ENCODE measurements at places on chromosomes 3 and 15.
A peak's percentile ranks its signal among the peaks of the same experiment; 100 is the strongest.

GRCh38 chr3:194135516-194135805 is 487 bp upstream of the HES1 start:
- peak overlapping the region; percentile 47 for H3K4me3 ChIP-seq
- H3K36me3 ChIP-seq, result peaks cover 8% of the 10 kb centered on the region

- peaks cover 4% of the 10 kb centered on the region for H3K4me1 ChIP-seq
- no peak overlapping the region for H3K4me3 ChIP-seq
- no peaks in the 10 kb centered on the region for H3K27me3 ChIP-seq
- H3K27ac ChIP-seq, result no peak overlapping the region
- no peaks in the 10 kb centered on the region for H3K36me3 ChIP-seq
Observed at GRCh38 chr3:158728851-158729250, 3.4 kb downstream of the RARRES1 start.

- no peaks in the 10 kb centered on the region for H3K27me3 ChIP-seq
- H3K4me3 ChIP-seq, result no peak overlapping the region
- DNase-seq, result no peak
- H3K36me3 ChIP-seq, result no peaks in the 10 kb centered on the region
Observed at GRCh38 chr15:59366333-59367021, 6.2 kb downstream of the MYO1E start.

GRCh38 chr3:127037418-127037841 is 54.5 kb downstream of the PLXNA1 start:
- DNase-seq, result no peak
- no peak overlapping the region for H3K4me3 ChIP-seq
- H3K27me3 ChIP-seq, result no peaks in the 10 kb centered on the region
- H3K4me1 ChIP-seq, result peaks cover 8% of the 10 kb centered on the region

- no peak for DNase-seq
- H3K27me3 ChIP-seq, result no peaks in the 10 kb centered on the region
- no peaks in the 10 kb centered on the region for H3K4me1 ChIP-seq
- no peak overlapping the region for H3K4me3 ChIP-seq
- no peaks in the 10 kb centered on the region for H3K36me3 ChIP-seq
- peak overlapping the region; percentile 26 for H3K27ac ChIP-seq
Observed at GRCh38 chr15:101187820-101188636, 63.8 kb downstream of the CHSY1 start.

DNA sequence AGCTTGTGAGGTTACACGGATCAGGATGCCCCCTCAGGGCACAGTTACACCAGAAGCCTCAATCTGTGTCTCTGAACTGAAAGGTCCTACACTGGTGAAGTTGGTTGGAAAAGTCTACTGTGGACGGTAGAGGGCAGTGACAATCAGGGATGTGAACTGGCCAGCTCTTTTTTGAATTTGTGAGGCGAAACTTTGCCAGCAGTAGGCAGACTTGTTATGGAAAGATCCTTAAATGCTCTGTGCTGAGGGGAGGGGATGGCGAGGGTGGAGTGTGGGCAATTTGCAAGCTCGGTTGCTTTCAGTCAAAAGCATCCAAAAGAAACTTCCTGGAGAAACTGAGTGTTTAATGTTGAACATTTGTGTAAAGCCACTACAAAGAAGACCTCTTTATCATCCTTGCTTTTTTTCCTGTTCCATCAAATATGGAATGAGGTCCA is 127.4 kb upstream of the ABHD17C start:
- peak; percentile 74 for DNase-seq
- no peak overlapping the region for H3K27ac ChIP-seq
- no peaks in the 10 kb centered on the region for H3K4me1 ChIP-seq
- H3K27me3 ChIP-seq, result no peaks in the 10 kb centered on the region

- H3K27me3 ChIP-seq, result no peaks in the 10 kb centered on the region
- no peak for DNase-seq
- no peaks in the 10 kb centered on the region for H3K36me3 ChIP-seq
- no peak overlapping the region for H3K27ac ChIP-seq
- no peak overlapping the region for H3K4me3 ChIP-seq
Observed at GRCh38 chr3:90052425-90052950, 945.1 kb downstream of the EPHA3 start.

DNA sequence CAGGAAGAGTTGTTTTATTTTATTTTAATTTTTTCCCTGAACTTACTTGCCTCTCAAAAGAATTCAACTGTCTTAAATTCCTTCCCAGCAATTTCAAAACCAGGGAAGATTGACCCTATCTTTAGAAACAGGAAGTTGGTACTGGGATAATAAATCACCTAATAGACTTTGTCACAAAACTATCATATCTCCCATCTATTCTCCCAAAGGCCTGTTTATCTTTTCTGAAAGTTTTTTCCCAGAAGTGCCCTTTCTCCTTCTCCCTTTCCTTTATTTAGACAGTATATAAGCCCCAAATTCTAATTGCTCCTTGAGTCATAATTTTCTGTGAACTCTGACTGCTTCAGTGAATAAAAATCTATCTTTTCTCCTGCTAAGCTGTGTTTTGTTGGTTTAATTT is 2.9 kb upstream of the RNF7 start:
- peaks cover 10% of the 10 kb centered on the region for H3K4me1 ChIP-seq
- no peaks in the 10 kb centered on the region for H3K27me3 ChIP-seq
- no peak for DNase-seq
- no peak overlapping the region for H3K27ac ChIP-seq
- H3K4me3 ChIP-seq, result no peak overlapping the region
- H3K36me3 ChIP-seq, result no peaks in the 10 kb centered on the region

DNA sequence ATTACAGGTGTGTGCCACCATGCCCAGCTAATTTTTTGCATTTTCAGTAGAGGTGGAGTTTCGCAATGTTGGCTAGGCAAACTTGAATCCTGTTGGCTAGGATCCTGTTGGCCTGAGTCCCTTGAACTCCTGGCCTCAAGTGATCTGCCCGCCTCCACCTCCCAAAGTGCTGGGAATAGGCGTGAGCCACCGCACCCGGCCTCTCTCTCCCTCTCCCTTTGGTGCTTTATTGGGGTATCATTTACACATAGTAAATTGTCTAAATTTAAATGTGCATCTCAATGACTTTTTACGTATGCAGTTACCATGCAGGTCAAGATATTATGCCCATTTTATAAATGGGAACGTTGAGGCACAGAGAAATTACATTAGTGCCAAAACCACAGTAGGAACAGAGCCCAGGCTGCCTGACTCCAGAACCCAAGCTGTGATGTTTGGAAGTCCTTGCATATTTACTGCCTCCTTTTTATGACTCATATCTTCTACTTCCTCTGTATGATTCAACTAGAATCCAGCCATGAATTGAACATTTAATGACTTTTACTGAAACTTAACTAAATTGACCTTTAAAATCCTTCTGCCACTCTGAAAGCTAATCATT is 34.0 kb upstream of the RPP14 start:
- H3K27me3 ChIP-seq, result no peaks in the 10 kb centered on the region
- no peak for DNase-seq
- no peak overlapping the region for H3K4me3 ChIP-seq
- H3K27ac ChIP-seq, result no peak overlapping the region
- no peaks in the 10 kb centered on the region for H3K4me1 ChIP-seq
- H3K36me3 ChIP-seq, result peaks cover 6% of the 10 kb centered on the region

GRCh38 chr3:153038779-153039178 is 123.2 kb upstream of the RAP2B start:
- H3K4me3 ChIP-seq, result no peak overlapping the region
- no peak for DNase-seq
- H3K27me3 ChIP-seq, result no peaks in the 10 kb centered on the region
- H3K4me1 ChIP-seq, result no peaks in the 10 kb centered on the region
- no peaks in the 10 kb centered on the region for H3K36me3 ChIP-seq
- H3K27ac ChIP-seq, result no peak overlapping the region

DNA sequence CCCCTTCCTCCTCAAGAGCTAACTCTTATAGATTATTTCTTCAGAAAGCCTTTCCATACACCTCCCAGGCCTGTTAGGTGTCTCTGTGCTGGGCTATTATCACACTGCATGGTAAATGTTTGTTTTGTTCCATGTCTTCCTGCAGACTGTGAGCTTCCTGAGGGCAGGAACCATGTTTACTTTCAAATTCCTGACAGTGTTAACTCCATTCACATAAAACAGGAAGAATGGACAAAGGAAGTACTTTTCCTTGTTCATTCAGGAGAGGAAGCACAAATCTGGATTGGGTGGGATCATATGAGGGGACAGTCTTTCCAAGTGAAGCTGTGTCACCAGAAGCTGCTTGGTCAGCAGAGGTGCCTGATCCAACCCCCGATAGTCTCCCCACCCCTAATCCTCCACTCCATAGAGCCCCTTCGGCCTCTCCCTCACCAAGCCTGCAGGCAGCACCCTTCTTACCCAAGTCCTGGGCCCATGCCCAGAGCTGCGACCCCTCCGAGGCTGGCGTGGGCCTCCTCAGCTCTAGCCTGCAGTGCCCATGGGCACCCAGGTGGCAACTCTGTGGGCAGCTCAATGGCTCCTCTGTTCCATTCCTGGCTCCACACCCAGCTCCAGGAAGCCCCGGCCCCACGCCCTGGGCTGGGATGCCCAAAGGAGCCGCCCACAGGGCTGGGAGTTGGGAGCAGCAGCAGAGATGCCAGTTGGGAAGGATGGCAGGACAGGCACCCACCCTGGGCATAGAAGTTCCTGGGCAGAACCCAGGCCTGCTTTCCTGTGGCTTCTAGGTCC is 6.9 kb downstream of the SHF start:
- H3K4me1 ChIP-seq, result peaks cover 18% of the 10 kb centered on the region
- no peak overlapping the region for H3K4me3 ChIP-seq
- no peaks in the 10 kb centered on the region for H3K27me3 ChIP-seq
- H3K27ac ChIP-seq, result no peak overlapping the region
- no peak for DNase-seq
- no peaks in the 10 kb centered on the region for H3K36me3 ChIP-seq

DNA sequence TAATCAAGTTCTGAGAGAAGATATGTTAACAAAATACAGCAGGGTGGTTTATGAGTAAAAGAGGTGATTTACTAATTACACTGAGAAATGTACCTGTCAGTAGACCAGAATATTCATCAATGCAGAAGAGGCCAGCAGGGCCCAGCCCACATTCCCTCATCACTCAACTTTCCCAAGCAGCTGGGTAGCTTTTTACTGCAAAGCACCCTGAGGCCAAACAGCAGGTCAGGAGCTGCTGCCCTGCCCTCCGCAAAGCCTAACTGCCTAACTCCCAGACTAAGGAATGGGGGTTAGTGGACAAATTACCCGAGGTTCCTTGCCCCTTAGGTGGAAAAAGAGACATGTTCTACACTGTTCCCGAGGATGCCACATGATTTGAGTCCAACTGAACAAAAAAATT is 108.2 kb downstream of the TBL1XR1 start:
- peaks cover 30% of the 10 kb centered on the region for H3K4me1 ChIP-seq
- H3K27ac ChIP-seq, result no peak overlapping the region
- H3K27me3 ChIP-seq, result no peaks in the 10 kb centered on the region
- no peaks in the 10 kb centered on the region for H3K36me3 ChIP-seq
- no peak overlapping the region for H3K4me3 ChIP-seq

- no peak for DNase-seq
- no peak overlapping the region for H3K27ac ChIP-seq
- H3K4me3 ChIP-seq, result no peak overlapping the region
- no peaks in the 10 kb centered on the region for H3K27me3 ChIP-seq
- no peaks in the 10 kb centered on the region for H3K36me3 ChIP-seq
Observed at GRCh38 chr3:30551266-30551665, 55.1 kb upstream of the TGFBR2 start.

DNA sequence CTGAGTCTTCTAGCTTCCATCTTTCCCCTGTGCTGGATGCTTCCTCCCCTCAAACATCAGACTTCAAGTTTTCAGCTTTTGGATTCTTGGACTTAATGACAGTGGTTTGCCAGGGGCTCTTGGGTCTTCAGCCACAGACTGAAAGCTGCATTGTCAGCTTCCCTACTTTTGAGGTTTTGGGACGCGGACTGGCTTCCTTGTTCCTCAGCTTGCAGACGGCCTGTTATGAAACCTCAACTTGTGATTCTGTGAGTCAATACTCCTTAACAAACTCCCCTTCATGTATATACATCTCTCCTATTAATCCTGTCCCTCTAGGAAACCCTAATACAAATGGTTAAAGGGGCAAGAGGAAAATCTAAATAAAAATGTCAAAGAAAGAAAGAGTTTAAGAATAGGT is 100.1 kb downstream of the ABI3BP start:
- H3K27me3 ChIP-seq, result no peaks in the 10 kb centered on the region
- DNase-seq, result no peak
- H3K27ac ChIP-seq, result no peak overlapping the region
- no peaks in the 10 kb centered on the region for H3K36me3 ChIP-seq

DNA sequence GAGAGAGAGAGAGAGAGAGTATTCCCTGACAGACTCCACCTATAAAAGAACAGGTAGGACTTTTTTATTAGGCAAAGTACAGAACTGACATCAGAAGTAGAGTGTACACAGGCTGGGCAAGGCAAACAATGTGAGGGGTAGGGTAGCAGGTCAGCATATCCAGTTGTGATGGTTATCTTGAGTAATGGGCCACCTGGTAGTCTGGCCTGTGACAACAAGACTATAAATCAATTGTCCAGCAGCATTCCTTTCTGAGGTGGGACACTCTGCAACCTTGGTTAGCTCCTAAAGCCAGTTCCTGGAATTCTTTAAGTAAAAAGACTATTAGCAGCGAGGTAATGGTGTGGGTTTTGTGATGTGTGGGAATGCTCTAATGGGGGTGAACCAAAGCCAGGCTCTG is 14.9 kb upstream of the TMCC1 start:
- DNase-seq, result no peak
- no peak overlapping the region for H3K27ac ChIP-seq
- H3K36me3 ChIP-seq, result no peaks in the 10 kb centered on the region
- H3K4me1 ChIP-seq, result no peaks in the 10 kb centered on the region

DNA sequence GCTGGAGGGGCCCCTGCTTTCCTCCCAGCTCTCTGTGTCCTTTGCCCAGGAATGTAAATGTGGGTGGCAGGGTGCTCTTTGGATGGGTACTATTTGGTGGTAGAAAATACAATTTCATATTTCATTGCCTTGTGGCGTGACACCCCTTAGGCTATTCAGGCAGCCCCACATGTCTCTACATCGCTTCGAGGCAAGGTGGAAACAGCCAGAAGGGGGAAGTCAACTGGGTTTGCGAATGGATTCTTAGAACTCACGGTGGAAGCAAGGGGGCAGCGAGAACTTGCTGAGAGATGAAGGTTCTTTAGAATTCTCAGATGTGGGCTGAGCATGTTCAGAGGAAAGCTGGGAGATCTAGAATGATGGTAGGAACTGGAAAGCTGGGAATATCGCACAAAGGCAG is 25.3 kb downstream of the PLA2G4D start:
- H3K36me3 ChIP-seq, result no peaks in the 10 kb centered on the region
- H3K27me3 ChIP-seq, result no peaks in the 10 kb centered on the region
- no peaks in the 10 kb centered on the region for H3K4me1 ChIP-seq
- no peak overlapping the region for H3K4me3 ChIP-seq

- no peak overlapping the region for H3K4me3 ChIP-seq
- peak overlapping the region; percentile 2 for H3K27ac ChIP-seq
- no peak for DNase-seq
- no peaks in the 10 kb centered on the region for H3K27me3 ChIP-seq
Observed at GRCh38 chr3:45670991-45671390, 18.2 kb upstream of the SACM1L start.
